ENCODE measurements at places on chromosomes 1 and 21. TPM values are rescaled to one million over a fixed set of nuclear protein-coding genes. Genes with fewer than 3 reads are reported as not detected.

- DNase-seq: no peak
Observed at GRCh38 chr1:31799196-31799894, 16.5 kb downstream of the SPOCD1 start.

GRCh38 chr1:23704834-23705495 lies 13.4 kb downstream of the RPL11 start:
- no peak for DNase-seq

DNA sequence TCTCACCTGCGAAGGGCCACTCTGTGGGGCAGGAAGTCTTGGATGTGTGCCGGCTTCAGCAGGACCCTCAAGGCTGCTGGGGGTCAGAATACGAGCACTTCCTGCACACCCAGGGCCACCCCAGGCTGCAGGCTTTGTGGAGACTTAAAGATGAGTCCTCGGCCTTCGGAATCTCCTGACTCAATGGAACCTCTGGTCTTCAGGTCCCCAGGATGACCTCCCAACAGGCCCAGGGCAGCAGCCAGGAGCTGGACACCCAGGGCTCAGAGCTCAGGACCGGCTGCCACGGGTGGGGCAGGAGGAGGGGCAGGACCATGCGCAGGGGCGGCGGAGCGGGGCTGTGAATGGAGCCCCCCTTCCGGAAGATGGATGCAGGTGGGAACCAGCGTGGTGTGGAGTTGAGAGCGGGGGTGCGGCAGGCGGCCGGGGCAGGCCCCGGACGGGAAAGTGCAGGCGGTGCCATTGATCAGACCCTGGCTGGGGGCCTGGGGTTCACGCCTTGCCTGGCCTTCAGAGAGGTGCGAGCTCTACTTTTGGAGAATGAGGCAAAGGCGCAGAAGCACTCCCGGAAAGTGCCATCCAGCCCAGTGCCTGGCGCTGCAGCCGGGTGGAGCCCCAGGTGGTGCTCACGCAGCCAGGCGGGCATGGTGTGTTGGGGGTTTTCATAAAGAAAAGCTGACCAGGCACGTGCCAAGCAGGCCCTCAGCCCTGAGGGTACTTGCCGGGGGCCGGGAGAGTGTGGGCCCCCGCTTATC lies 10.4 kb downstream of the COL18A1 start:
- no peak for DNase-seq

GRCh38 chr1:32864375-32865019 lies 6.2 kb downstream of the FNDC5 start:
- no peak for DNase-seq

DNA sequence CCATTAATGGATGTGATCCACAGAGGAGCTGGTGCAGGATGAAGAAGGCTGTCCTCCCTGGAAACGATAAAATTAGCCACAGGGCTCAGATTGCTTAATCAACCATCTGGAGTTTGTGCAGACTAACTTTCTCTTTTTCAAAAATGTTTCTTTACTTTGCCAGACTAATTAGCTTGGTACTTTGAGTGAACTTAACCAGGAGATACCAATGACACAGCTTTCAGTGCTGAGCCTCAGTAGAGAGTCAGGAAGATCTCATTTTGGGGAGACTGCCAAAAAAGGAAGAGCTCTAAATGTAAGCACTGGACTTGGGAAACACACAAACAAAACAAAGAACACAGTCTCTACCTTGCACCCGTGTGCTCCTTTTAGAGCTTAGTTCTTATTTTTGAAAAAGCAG lies 248.1 kb upstream of the DEPDC1 start:
- no peak for DNase-seq

GRCh38 chr21:41871293-41872030 lies 7.7 kb downstream of the PRDM15 start:
- DNase-seq: no peak

DNA sequence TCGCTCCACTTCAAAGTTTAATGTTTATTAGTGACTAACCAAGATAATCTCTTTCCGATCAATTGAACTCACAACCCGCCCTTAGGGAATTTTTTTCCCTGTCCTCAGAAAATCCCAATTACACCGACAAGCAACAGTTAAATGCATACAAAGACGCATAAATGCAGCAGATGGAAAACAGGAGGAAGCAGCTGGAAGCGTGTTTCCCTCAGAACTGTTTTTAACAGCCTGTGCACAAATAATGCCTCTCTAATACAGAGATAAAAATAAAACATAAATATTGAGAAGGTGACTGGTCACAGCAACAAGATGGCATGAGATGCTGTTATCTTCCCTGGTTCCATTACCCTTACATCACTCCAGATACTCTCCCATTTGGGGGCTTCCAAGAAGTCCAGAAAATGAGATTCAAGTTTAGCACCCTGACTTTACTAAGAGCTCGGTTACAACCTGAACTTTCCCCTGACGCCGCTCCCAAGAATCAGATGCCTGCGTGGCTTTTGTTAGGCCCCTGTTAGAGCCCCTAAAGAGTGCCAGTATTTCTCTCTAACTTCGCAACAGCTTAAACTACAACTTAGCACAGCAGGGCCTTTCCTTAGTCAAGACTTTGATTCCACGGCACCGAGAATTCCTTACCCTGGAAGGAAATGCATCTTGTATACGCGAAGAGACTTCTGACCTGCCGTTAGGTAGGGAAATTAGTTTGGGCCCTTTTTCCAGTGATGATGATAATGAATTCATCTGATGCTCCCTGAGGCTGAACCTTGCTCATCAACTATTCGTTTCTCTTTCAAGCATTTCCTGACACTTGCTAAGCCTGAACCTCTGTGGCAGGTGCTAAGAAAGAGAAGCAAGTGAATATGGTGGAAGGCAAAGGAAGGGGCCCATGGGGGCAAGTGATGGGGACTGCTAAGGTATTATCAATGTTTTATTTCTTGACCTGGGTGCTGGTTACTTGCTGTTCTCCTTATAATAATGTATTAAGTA lies 137.7 kb upstream of the SMYD2 start:
- no peak for DNase-seq

- DNase-seq: no peak
Observed at GRCh38 chr1:228339766-228340685, 66.6 kb downstream of the TRIM11 start.

DNA sequence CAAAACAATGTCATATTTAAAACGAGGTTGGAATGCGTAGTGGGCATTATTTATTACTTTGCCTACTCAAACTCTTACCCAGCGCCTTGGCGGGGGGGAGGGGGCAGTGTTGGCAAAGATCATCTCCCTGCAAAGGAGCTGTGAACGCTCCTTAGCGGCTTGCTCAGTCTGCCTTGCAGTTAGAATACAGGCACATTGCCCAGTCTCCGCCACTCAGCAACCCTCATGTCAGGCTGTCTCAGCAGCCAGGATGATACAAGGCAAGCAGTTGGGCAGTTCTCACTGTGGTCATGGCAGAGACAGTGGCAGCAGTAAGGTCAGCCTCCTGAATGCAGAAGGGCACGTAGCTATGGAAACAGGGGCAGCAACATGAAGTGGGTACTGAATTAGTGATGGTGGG lies 170.4 kb upstream of the KCNK2 start:
- DNase-seq: no peak

- DNase-seq: no peak
Observed at GRCh38 chr21:42587036-42587435, 66.4 kb upstream of the PDE9A start.

DNA sequence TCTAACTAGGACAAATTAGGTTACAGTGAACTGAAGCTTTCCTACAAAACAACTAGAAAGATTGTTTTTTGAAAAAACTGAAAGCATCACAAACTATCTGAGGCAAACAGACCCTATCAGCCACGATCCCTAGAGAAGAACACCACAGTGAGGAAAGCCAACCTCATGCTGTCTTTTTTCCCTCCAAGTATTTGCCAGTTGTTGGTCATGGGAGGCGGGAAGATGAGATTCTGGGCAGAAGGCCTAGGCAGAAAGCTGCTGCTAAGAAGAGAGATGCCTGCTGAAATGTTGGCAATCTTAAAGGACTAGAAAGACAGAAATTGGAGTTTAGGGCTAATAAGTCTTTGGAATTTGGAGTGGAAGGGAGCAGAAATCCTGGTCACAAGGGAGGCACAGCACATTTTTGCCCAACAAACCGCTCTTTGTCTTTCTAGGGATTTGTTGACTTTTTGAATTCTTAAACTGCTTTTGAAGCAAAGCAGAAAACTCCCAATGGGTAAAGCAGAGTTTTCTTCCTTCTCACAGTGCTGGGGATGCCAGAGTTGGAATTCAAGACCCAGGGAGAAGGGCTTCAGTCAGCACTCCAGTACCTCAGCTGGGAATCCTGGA lies 83.9 kb downstream of the MT1HL1 start:
- DNase-seq: no peak

GRCh38 chr1:241682921-241683320 lies 30.8 kb downstream of the WDR64 start:
- DNase-seq: no peak

DNA sequence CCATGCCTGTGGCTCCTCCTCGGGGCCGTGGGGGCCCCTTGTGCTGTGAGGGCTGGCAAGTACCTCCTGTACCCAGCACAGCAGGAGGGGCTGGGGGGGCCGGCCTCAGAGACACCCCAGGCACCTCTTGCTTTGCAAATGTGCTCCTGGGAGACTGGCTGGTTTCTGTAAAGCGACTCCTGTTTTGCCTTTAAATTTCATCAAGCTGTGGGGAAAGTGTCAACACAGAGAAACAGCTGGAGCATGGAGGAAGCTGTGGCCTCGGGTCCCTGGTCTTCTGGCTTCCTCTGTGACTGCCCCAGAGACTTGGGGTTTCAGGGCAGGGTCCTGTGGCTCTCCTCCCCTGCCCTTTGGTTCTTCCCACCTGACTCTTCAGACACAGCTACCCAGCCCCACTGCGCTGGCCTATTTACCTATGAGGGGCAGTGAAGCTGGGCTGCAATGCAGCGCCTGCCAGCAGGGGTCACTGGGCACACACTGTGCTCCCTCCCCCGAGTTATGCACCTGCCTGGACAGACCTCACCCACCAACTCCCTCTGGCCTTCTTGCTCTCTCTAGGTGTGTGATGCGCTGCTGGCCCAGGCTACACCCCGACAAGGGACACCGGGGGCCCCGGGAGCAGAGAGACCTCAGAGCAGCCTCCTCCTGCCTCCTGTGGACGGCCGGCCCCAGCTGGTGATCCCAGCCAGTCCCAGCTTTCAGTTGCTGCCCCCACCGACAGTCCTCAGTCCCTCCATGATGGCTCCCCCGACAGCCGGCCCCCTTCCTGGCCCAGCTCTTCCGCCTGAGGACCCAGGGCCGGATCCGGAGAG lies 17.6 kb upstream of the PEX10 start:
- DNase-seq: no peak

DNA sequence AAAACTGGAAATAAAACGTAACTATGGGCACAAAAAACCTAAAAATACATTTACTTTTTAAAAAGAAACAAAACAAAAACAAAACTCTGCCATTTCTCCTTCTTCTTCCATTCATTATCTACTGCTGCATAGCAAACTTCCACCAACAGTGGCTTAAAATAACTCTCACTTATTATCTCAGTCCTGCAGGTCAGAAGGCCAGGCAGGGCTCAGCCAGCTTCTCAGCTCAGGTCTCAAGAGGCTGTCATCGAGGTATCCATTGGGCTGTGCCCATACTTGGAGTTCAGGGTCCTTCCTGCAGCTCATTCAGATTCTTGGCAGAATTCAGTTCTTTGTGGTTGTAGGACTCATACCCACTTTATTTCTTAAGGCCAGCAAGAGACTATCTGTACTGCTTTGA lies 352.7 kb upstream of the PLD5 start:
- no peak for DNase-seq

DNA sequence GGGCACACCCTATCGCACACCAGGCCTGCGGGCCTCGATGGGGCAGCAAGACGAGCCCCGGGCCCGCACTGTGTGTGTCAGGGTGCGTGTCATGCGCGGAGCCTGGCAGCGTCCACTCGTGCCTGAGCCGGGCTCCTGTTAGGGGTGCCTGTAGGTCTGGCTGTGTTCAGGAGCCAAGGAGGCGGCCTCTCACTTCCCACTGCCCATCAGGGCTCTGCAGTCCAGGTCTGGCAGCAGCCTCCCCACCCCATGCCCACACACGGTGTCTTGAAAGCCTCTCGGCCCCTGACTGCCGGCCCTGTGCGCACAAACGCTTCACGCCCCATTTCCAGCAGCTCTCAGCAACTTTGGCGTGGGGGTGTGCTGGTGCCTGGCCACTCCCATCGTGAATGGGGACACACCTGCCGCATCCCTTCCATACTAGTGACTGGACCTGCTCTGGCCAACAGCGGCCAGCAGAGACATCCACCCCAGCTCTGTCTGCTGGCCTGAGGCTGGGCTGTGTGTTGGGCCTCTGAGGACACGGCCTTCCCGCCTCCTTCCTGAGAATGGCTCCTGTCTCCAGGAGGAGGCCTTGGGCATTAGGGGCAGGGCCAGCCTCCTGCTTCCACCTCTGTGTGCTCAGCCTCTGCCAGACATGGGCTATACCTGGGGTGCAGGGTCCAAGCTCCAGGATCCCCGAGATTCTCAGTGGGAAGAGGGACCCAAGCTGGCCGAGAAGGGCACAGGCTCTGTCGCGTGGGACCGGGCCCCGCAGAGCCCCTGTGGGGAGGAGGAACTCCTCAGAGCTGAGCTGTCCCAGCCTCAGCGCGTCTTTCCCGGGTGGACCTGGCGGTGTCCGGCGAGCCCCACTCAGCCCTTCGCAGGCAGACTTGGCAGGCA lies 41.8 kb upstream of the ACTRT2 start:
- no peak for DNase-seq

- DNase-seq: no peak
Observed at GRCh38 chr1:216500273-216500967, 77.2 kb upstream of the USH2A start.

DNA sequence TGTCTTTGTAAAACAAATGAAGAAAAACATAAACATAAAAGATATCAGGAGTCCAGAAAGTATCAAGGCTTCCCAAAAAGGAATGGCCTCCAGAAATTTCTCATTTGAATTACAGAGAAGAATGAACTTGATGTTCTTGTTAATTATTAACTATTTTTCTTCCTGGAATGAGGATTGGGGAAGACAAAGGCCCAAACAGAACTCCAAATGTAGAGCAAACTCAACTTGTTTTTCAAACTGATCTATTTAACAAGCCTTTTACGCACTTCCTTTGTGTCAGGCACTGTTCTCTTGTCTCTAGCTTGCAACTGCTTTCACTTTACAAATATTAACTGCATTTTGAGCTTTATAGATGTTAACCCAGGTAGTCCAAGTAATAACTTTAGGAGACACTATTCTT lies 45.5 kb downstream of the LAMC2 start:
- DNase-seq: no peak

GRCh38 chr1:93489756-93490155 lies 41.8 kb downstream of the FNBP1L start:
- no peak for DNase-seq

The ADAMTS5 gene
- total RNA-seq: not detected

The FOXO6 gene
- total RNA-seq: 2.2 TPM

The SAMD13 gene
- total RNA-seq: not detected

The TMEM54 gene
- not detected for total RNA-seq

The G0S2 gene
- 6.8 TPM for total RNA-seq

The LYST gene
- 24.9 TPM for total RNA-seq

The GPR89A gene
- total RNA-seq: 25.2 TPM

The PSRC1 gene
- total RNA-seq: 0.91 TPM

The PITHD1 gene
- 110 TPM for total RNA-seq

The RCC2 gene
- 20.1 TPM for total RNA-seq

The BMP8B gene
- total RNA-seq: not detected

The NT5C1A gene
- 1.1 TPM for total RNA-seq
